ENCODE measurements at places on chromosomes 16 and 17.

GRCh38 chr16:27816561-27816960, 247.0 kb downstream of the GSG1L start:
- DNase-seq: peak; percentile 79

- no peak for DNase-seq
Measured at GRCh38 chr16:12871784-12872183, 29.6 kb upstream of the SHISA9 start.

DNA sequence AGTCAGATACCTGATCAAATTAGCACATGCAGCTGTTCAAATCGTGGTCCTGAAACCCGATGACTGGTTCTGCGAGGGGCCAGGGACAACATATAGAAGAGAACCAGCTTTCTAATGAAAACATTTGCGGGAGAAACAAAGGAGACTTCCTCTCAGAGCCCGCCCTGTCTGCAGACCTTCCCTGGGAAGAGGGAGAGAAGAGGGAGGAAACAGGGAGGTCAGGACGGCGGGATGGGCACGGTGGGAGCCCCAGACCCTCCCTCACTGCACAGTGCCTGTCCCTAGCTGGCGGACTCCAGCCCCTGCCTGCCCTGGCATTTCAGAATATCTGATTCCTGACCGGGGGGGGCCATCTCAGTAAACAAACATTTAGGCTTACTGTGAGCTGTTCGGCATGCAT, 317.3 kb downstream of the FOXL1 start:
- no peak for DNase-seq

DNA sequence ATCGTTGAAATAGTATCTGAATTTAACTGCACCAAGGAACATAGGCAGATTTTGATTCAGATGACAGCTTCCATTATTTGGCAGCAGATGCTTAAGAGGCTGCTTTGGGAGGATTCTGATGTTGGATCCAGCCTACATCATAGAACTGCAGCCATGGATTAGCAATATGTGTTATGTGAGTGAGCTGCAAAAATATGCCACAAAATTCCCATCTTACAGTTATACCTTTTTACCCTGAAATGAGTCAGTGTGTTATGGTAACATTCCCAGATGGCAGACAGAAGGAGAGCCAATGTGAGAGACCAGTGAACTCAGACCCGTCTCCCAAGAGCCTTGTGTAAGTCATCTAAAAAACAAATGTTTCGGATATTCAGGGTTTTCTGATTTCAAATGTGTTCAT, 206.1 kb downstream of the CDH13 start:
- no peak for DNase-seq

DNA sequence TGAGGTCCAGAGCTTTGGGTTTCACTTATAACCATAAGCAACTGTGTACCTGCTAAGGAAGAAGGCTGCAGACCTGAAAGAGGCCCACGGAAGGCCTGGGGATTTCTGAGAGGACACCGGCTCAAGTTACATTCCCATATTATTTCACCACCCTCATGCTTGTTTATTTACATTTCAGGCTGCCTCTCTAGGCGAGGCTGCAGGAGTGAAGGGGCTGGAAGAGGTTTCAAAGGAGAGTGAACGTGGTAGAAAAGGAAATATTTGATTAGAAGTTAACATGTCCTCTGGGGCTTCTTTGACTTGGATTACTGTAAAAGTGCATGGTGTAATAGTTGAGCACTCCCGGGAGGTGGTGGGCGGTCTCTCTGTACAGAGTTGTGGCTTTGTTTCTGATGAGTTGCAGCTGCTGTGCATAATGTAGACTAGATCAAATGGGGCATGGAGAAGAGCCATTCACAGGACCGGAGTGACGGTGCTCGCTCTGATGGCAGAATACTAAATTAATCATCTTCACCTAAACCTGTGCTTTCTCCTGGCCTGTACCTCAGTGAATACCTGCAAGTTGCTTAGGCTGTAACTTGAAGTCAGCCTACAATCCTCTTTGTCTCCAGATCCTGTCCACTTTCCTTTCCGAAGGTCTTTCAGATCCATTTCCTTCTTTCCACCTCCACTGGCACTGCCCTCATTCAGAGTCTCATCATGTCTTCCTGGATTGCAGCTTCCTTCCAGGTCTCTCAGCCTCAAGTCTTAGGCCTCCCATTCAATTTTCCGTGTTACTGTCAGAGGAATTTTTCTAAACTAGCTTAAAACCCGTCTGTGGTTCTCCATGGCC, 1.9 kb upstream of the CPD start:
- DNase-seq: peak; percentile 77

DNA sequence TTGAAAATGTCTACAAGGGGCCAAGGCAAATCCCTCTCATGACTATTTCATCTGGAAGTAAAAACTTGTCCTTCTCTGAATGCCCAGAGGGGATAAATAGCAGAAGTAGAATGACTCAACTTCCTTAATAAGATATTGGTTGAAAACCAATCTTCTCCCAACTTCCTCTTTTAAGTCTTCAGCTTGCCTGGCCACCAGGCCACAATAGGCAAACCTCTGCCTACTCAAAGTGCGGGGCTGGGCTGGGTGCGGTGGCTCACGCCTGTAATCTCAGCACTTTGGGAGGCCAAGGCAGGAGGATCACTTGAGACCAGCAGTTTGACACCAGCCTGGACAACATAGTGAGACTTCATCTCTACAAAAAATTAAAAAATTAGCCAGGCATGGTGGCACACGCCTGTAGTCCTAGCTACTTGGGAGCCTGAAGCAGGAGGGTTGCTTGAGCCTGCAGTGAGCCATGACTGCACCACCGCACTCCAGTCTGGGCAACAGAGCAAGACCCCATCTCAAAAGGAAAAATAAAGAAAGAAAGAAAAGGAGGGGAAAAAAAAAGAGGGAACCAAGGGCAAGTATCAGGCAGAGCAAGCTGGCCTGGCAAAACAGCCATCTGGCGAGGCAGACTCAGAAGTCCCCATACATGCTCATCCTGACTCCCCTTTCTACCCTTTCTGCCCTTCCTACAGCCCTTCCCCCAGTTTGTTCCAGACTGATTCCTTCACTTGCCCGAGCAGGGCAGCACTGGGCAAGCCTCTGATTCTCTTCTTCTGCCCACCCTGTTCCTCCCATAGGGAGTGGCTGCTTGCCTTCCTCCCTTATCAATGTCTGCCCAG, 20.6 kb downstream of the MAP3K14 start:
- DNase-seq: peak; percentile 84

- DNase-seq: no peak
Measured at GRCh38 chr16:50517450-50518252, 30.5 kb upstream of the NKD1 start.

DNA sequence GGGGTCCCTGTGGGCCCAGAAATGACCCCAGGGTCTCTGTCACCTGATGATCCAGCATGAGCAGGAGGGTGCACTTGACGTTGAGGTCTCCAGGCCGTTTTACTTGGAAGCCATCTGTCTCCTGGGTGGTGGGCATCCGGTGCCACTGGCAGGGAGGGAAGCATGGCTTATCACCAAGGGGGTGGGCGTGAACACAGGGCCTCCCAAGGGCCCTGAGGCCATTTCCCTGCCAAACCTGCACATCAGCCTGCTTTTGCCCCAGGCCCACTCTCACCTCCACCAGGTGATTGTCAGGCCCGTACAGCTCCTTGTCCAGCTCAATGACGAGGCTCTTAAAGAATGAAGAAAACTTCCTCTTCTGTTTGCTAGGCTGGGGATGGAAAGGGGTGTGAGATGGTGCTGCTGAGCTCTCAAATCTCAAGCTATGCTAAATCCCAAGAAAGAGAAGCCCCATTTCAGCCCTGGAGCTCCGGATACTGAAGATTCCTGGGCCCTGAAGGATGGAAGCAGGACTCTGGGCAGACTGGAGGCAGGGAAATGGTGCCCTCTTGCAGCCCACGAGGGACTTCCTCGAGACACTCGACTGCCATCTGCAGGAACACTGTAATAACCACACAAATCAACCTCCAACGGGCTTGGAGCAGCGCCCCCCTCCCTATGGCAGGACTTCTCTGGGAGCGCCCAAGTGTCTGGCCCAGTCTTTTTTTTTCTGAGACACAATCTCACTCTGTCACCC, 7.1 kb upstream of the FTSJ3 start:
- peak; percentile 85 for DNase-seq

- DNase-seq: peak; percentile 16
Measured at GRCh38 chr17:20852239-20852989, 190.4 kb downstream of the USP22 start.

GRCh38 chr17:78899361-78900260, 3.4 kb downstream of the CEP295NL start:
- DNase-seq: peak; percentile 94

Data from pons (tissue), 1 donor.